ENCODE measurements at places on chromosomes 3 and 15. TPM values are rescaled to one million over a fixed set of nuclear protein-coding genes. Genes with fewer than 3 reads are reported as not detected.

Gene LIPH
- total RNA-seq, result 0.36 TPM

Gene VGLL3
- total RNA-seq, result 24.0 TPM

Gene IRAK2
- total RNA-seq, result 3.6 TPM

Gene TGM5
- total RNA-seq, result not detected

Gene POPDC2
- total RNA-seq, result 86.6 TPM

Gene SKOR1
- total RNA-seq, result 1.1 TPM

Gene GOLGA6L7
- total RNA-seq, result not detected

Gene OCA2
- total RNA-seq, result not detected

Gene GCNT3
- not detected for total RNA-seq

Gene PRR23C
- total RNA-seq, result not detected

Gene ACKR4
- total RNA-seq, result 0.54 TPM

Gene PAQR5
- total RNA-seq, result 0.83 TPM

Gene POLR2H
- 53.2 TPM for total RNA-seq

Gene PARP14
- total RNA-seq, result 59.1 TPM

Gene MEIS2
- 76.0 TPM for total RNA-seq

Measured in sigmoid colon (tissue), 7 donors.